Naive thymus-derived CD8-positive, alpha-beta T cell (primary cell): ENCODE measurements at places on chromosomes 16 and 17.

GRCh38 chr16:10729104-10730048 is 14.3 kb upstream of the NUBP1 start:
- DNase-seq: no peak

- no peak for DNase-seq
These were observed 115.8 kb upstream of the NOL11 start for GRCh38 chr17:67601897-67602296.

GRCh38 chr17:51118330-51119195 is 2.1 kb downstream of the SPAG9 start:
- no peak for DNase-seq

- no peak for DNase-seq
These were observed 90.9 kb downstream of the GAS7 start for GRCh38 chr17:10107316-10108165.

- no peak for DNase-seq
These were observed 45.5 kb downstream of the CEP112 start for GRCh38 chr17:66146394-66146793.
